ENCODE measurements at places on chromosomes 2 and 18.

- no peak for DNase-seq
These were observed 23.9 kb downstream of the SESTD1 start for GRCh38 chr2:179240481-179241451.

- no peak for DNase-seq
These were observed 281.1 kb upstream of the FN1 start for GRCh38 chr2:215716956-215717355.

DNA sequence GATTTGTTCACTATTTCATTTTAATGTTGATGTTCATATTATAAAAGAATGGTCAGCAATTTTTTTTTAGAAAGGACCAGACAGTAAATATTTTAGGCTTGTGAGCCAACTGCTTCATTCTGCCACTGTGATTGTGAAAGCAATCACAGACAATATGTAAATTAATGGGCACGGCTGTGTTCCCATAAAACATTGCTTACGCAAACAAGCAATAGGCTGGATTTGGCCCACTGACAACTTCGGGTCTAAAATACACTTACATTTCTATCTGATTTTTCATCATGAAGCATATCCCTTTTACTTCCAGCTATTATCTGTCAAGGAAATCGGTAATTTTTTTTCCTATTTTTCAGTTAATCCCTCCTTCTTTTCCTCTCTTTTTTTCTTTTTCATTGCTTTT is 182.2 kb upstream of the CDH2 start:
- no peak for DNase-seq

GRCh38 chr2:37692711-37693110 is 21.3 kb upstream of the CDC42EP3 start:
- DNase-seq, result no peak

GRCh38 chr2:105129722-105130232 is 91.9 kb downstream of the MRPS9 start:
- DNase-seq, result no peak

- DNase-seq, result no peak
These were observed 12.1 kb downstream of the PLEKHH2 start for GRCh38 chr2:43648994-43649701.

- no peak for DNase-seq
These were observed 90.9 kb downstream of the PLA2R1 start for GRCh38 chr2:159971365-159972152.

- DNase-seq, result no peak
These were observed 2.8 kb downstream of the FZD5 start for GRCh38 chr2:207766697-207767460.
